Cardiac muscle cell (in vitro differentiated cells and primary cell): ENCODE measurements at places on chromosomes 3 and 15. TPM values are rescaled to one million over a fixed set of nuclear protein-coding genes. Genes with fewer than 3 reads are reported as not detected.

- no peak for DNase-seq
- H3K36me3 ChIP-seq = no peaks in the 10 kb centered on the region
- no peaks in the 10 kb centered on the region for H3K4me1 ChIP-seq
Observed at GRCh38 chr15:35089551-35089950, 4.5 kb upstream of the NANOGP8 start.

GRCh38 chr3:171643681-171644080 is 166.6 kb downstream of the PLD1 start:
- no peaks in the 10 kb centered on the region for H3K27me3 ChIP-seq
- H3K4me3 ChIP-seq = no peak overlapping the region
- peak overlapping the region; percentile 90 for H3K27ac ChIP-seq
- H3K36me3 ChIP-seq = peaks cover under 1% of the 10 kb centered on the region
- no peak for DNase-seq

DNA sequence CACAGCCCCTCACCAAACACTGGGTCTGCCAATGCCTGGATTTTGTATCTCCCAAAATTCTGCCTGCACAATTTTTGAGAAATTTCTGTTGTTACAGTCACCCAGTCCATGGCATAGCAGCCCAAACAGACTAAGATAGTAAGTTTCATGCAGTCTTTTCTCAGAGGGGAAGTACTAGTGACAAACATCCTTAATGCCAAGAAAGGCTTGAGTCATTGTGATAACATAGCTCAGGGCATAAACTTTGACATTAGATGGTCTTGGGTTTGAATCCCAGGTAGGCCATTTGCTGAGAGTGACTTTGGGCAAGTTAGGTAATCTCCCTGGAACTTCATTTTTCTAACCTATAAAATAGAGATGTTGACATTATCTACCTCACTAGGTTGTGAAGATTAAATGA is 36.1 kb upstream of the PFN2 start:
- H3K36me3 ChIP-seq = no peaks in the 10 kb centered on the region
- no peaks in the 10 kb centered on the region for H3K4me1 ChIP-seq
- H3K27me3 ChIP-seq = no peaks in the 10 kb centered on the region
- no peak for DNase-seq
- no peak overlapping the region for H3K4me3 ChIP-seq

DNA sequence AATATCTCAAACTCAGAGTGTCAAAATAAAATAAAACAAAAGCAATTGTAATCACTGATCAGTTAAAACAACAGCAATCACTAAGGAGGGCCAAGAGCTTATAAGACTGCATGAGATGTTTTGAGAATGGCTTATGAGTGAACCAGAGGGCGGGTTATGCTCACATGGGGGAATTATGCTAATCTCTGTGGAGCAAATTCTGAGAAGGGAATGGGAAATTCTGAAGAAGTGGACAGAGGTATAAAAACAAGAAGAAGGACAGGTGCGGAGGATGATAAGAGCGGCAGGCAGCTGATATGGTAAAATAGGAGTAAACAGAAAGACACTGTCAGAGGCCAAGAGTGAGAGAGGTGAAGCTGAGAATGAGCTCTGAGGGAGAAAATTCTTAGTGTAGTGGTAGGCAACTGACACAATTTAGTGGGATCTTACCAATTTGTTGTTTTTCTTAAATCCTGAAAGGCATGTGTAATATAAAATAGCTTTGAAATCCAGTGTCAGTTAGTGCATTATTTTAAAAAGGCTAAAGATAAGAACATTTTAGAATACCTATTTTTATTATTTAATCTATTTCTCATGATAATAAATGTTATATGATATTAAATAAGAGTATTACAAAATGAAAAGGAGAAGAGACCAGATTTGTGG is 133.8 kb downstream of the SPATA16 start:
- DNase-seq = no peak
- H3K4me1 ChIP-seq = peaks cover 15% of the 10 kb centered on the region
- no peaks in the 10 kb centered on the region for H3K27me3 ChIP-seq
- no peaks in the 10 kb centered on the region for H3K36me3 ChIP-seq
- no peak overlapping the region for H3K4me3 ChIP-seq

TNNC1 gene
- 1,312 and 3,313 TPM in 2 replicates for polyA plus RNA-seq

ERICH6 gene
- polyA plus RNA-seq = 0.44 and 0.55 TPM in 2 replicates

SLC2A2 gene
- not detected in 2 replicates for polyA plus RNA-seq
